ENCODE measurements at places on chromosomes 3 and 15.

GRCh38 chr3:141735770-141736465 is 2.2 kb upstream of the RNF7 start:
- no peak for DNase-seq

- DNase-seq: no peak
Measured at GRCh38 chr3:43018246-43018645, 39.1 kb downstream of the GASK1A start.

GRCh38 chr3:108998436-108998835 is 44.8 kb upstream of the GUCA1C start:
- DNase-seq: no peak

GRCh38 chr15:101694261-101694660 is 30.0 kb downstream of the TARS3 start:
- no peak for DNase-seq

DNA sequence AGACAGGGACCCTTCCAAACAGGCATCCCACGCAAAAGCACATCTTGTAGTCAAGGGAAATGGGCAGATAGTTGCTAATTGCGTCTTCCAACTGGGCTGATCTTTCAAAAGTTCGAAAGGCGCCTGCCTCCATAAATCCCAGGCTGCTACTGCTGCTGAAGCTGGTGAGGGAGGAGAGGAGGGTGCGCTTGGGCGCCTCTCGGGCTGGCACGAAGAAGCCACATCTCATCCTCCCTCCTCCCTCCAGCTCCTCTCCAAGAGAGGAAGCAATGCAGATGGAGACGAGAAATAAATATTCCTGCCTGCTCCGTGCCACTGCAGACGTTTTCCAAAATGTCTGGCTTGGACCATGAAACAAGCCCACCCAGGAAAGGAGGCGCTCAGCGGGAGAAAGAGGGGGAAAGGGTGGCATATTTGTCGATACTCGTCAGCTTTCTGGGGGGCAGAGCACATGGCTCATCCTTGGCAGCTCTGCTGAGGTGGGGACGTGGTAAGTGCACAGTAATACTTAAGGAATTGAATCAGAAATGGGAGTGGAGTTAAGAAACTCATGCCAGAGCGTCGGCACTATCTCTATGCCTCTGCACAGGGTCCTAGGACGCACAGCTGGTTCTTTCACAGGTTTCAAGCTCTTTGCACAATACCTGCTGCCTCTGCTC is 88.9 kb upstream of the FEZF2 start:
- DNase-seq: no peak

DNA sequence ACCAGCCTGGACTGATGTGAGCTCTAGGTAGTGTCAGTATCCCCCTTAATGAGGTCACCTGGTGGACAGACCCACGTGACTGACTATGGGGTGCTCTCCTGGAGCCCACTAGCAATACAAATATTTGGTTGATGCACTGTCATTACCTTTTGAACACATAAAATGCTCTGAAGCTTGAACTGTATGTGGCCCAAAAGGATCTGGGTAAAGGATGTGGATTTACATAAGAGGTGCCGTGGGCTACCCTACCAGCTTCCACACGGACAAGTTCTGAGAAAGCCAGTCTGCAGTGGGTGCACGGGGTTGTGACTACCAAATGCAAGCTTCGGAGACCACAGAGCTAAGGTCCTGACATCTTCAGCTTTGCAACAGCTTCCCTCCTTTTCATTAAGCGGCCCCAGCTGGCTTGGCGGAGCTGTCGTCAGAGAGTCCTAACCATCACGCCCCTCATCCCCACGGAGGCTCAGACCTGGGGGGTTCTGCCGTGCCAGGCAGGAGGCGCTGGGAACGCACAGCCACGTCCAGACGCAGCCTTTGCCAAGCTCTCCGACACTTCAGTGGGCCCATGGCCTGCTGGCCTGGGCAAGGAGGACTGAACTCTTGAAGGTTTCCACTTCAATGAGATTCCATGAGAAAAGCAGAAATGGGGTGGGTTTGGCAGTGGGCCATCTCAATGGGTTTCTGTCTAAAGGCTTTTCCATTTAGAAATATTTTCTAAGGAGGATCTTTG is 228.3 kb downstream of the ADAMTS17 start:
- no peak for DNase-seq

GRCh38 chr3:185279587-185280138 is 25.8 kb upstream of the EHHADH start:
- no peak for DNase-seq

DNA sequence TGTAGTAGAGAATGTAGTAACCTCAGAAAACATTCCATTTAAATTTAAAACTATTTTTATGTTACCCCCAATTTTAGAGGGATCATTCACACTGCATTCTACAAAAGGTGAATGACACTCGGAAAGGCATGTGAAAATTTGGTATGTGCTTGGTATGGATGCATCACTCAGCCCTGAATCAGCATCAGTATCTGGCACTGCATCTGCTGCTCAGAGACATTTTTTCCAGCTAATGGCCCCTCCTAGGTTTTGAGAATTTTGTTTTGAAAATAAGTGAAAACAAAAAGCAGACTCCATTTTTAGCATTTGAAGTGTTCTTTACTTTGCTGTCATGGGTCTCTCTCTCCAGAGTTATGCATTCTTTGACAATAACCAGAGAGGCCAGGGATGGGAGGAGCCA is 15.6 kb upstream of the WWTR1 start:
- DNase-seq: no peak

DNA sequence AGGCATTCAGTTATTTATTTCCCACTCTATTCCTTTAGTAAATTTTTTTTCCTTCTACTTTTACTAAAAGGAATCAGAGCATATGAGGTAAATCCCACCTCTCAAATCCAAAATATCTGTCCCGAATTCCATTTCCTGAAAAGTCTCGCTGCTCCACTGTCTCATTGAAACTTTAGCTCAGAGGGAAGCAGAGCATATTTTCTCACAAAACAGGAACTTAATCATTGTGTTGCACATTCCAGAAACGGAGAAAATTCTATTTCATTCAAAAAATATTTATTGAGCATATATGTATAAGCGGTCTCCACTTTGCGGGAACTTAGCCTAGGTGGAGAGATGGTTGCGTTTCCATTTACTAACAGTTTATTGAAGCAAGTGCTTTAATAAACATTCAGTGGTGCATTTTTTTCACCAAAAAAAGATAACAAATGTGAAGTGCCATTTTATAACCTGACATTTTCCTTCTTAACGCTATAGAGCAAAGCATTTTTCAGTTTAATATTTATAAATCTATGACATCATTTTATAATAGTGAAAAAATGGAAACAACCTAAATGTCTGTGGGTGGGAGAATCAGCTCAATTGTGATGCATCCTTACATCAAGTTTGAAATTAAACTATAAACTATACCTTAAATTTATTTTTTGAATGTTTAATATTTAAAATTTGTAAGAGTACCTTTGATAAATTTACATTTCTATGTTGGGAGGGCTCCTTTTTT is 67.2 kb upstream of the CSTA start:
- no peak for DNase-seq

DNA sequence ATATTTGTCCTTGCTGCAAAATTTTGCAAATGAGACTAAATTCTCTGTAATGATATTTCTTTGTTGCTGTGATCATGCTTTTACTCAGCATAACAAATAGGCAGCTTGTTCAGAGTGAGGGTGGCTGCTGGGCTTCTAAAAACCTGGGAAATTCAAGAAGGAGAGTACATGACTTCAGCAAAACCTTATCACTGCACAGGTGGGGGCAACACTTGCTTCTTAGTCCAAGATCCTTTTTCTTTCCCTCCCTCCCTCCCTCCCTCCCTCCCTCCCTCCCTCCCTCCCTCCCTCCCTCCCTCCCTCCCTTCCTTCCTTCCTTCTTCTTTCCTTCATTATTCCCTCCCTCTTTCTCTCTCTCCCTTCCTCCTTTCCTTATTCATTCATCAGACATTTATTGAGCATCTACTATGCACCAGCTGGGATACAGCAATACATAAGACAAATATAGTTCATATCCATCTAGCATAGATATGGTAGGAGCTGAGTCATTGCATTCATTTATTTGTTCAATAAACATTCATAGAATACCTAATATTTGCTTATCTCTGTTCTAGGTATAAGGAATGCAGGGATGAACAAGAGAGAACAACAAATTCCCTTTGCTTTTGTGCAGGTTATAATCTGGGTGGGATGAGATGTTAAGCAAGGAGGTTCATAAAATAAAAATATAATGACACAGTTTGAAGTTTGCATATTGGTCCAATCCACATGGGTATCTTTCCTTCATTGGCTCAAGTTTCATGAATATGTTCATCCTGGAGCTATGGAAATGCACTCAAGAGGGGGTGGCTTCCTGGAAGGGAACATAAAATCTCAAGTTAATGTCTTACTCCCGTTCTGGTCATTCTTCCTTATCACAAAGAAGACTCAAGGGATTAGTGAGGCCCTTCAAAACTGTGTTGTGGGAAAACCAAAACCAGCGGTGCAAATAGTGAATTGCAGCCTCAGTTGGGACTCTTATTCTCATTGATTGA is 210.7 kb downstream of the PDCD6IP start:
- no peak for DNase-seq

DNA sequence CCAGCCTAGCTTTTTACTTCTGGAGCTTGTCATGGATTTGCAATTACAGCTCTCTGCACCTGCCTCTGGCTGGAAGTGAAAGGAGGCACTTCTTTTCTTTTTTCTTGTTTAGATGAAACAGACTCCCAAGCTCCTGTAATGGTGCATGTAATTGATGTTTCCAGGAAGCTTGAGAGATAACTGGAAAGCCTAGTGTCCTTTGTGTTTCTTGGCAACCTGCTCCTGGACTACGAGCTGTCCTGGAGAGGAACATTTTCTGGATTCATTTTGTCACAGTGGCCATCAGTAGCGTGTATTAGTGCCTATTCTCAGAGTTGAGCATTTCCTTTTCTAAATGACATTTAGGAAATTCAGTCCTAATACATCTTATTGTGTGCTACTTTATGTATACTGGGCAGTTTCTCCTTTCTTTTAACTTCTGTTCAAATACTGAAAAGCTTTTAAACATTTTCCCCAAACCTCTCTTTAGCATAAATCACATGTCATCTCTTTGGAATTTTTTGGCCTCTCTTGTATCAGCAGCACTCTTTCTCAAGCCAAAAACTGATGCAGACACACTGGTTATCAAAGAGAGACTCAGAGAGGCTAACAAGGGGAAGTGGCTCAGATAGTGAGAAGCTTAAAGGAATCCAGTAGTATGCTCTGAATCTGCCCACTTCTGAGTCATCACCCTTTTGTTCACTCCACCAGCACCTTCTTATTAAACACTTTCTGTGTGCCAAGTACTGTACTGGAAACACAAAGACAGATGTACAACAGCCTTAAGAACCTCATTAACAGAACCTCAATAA is 62.6 kb upstream of the SLC2A2 start:
- DNase-seq: no peak

DNA sequence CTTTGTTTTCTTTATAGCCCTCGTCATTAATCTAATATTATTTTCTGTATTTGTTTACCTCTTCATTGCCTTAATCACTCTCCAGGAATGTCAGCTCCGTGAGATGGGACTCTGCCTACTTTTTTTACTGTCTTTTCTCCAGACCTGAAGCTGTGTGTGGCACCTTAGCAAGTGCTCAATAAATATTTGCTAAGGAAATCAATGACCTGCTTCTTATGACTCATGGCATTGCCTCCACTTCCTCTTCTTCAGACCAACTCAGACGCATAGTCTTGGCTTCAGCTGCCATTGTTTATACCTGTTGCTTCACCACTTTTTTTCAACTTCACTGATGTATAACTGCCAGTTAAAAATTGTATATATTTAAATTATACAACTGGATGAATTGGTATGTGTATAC is 218.5 kb upstream of the CMC1 start:
- DNase-seq: no peak
